ENCODE measurements at places on chromosomes 13 and 19.

DNA sequence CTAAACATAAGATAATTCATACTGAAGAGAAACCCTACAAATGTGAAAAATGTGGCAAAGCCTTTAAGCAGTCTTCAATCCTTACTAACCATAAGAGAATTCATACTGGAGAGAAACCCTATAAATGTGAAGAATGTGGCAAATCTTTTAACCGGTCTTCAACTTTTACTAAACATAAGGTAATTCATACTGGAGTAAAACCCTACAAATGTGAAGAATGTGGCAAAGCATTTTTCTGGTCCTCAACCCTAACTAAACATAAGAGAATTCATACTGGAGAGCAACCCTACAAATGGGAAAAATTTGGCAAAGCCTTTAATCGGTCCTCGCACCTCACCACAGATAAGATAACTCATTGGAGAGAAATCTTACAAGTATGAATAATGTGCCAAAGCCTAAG, 40.6 kb downstream of the ZNF254 start:
- no peak for DNase-seq

DNA sequence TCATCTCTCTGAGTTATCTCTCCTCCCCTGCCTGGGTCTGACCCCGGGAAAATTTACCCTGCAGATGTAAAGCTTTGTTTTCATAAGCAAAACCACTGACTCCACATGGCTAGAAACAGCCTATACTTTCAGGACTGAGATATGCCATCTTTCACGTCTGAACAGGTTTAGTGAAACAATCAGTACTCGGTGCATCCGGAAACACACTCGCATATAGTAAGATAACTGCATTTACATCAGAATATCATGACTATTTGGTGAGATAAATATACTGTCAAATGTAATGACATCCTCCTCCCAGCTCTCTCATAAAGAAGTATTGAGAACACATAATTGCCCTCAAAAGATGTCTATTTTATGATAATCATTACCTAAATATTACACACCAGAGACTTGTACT, 172.8 kb downstream of the EFNB2 start:
- no peak for DNase-seq

GRCh38 chr13:72164811-72165210, 297.8 kb upstream of the DACH1 start:
- DNase-seq, result no peak

- DNase-seq, result peak; percentile 90
These were observed 38.2 kb downstream of the TMTC4 start for GRCh38 chr13:100636441-100636840.

- DNase-seq, result no peak
These were observed 4.9 kb downstream of the SIAH3 start for GRCh38 chr13:45846681-45847080.

DNA sequence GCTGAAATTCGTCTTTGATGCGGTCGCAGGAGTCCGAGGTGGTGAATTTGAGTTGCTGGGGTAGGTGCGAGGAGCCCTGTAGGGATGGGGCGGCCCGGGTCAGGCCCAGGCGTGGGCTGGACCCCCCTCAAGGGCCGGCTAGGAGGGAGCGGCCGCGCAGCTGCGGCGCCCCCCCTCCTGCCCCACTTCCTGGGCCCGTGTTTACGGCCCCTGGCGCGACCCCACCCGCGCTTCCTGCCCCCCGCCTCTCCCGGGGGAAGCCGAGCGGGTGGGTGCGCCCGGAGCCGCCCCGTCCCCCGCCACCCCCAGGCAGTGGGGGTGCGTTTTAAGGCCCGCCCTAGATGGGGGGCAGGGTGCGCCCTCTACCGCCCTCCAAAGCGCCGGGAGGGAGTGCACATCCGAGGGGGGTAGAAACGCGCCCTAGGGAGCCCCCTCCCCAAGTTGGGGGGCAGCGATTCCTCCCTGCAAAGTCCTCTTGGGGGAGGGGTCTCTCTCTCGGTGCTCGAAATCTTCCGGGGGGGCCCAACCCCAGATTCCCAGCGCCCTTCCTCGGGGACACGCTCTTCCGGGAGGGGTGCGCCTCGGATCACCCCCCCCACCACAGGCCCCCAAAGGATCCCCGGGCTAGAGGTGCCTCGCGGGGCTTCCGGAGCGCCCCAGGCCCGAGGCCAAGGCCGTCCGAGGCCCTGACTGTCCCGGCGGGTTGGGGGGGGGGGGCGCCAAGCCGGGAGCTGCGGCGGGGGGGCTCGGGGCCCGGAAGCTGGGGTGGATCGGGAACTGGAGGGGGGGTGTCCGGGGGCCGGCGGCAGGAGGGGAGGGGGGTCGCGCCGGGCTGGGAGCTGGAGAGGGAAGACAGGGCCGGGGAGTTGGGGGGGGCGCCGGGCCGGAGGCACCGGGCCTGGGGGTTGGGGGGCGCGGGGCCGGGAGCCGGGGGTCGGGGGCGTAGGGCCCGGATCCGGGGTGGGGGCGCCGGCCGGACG, 823 bp downstream of the TLE5 start:
- peak; percentile 51 for DNase-seq

- no peak for DNase-seq
These were observed 30.7 kb downstream of the ZNF844 start for GRCh38 chr19:12095111-12095790.

DNA sequence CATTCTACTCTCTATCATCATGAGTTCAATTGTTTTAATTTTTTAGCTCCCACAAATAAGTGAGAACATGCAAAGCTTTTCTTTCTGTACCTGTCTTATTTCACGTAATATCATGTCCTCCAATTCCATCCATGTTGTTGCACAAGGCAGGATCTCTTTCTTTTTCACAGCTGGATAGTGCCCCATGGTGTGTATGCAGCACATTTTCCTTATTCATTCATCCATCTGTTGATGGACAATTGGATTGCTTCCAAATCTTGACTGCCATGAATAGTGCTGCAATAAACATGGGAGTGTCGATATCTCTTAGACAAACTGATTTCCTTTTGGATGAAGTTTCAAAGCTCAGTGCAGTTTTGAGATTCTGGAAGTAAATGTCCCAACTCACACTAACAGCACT, 326.9 kb downstream of the FGF9 start:
- no peak for DNase-seq

DNA sequence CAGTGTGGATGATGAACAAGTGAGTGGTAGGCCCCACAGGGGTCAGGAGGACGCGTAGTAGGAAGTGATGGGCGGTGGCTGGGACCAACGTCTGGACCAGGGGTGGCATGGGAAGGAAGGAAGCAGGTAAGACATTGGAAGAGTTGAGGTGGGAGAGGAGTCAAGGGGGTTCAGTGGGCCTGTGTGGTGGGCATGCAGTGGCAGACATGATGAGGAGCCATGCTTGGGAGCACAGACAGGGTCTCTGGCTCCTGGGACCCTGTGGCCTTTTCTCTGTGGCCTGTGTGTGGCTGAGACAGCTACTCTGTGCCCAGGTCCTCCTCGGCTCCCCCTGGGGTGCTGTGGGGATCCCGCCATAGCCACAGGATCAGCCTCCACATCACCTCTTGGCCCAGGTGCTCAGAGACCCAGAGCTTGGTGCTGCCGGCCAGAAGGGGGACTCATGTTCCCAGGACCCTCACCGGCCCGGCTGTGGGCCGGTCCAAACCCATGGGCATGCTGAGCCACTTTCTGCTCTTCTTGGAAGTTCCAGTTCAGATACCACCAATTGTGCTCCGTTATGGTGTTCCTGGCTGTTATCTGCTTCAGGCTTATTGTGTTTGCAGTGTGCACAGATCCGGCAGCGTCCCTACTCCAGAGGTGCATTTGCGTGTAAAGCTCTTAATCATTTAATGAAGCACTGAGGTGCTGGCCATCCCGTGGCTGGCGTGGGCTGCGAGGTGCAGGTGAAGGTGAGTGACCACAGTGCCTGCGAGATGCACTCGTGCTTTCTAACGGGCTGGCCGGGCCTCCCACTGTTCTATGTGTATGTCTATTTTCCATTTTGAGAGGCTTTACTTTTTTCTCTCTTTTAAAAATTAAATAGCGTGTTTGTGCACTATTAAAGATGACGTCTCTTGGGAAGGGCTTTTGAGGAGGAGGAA, 147.9 kb downstream of the TEX29 start:
- no peak for DNase-seq

DNA sequence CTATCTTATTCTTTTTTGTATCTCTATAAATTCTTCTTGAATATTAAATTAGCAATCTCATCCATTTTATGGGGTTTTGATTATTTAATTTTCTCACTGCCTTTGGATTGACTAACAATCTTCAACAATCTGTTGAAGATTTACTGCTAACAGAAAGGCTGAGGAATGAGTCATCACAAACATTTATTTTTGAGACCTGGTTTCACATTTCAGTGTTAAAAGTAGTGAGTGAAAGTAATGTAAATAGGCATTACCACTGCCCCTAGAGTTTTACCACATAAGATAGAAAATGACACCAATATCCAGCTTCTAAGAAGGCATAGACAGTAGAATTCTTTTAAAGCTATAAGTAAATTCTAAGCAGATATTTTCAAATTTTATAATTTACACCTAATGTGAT, 472.8 kb downstream of the OLFM4 start:
- DNase-seq, result no peak

DNA sequence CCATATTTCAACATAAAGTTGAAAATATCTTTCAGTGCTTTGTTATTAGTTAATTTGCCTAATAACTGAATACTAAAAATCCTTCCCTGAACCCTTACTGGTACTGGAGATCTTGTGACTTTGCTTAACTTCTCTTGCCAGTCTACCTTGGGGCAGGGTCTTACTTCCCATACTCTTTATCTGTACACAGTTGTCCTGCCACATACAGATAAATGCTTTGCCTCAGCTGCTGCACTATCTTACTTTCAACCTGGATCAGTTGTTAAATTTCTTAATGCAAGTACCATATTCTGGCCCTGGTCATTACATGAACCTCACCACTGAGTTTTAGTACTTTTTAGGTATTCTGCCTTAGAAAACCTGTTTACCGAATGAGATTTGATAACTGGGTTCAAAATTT, 107.6 kb downstream of the PIBF1 start:
- DNase-seq, result no peak

- no peak for DNase-seq
These were observed 9.8 kb upstream of the SIAH3 start for GRCh38 chr13:45861322-45861721.

- no peak for DNase-seq
These were observed 501.5 kb downstream of the SUCLA2 start for GRCh38 chr13:47499358-47500150.

DNA sequence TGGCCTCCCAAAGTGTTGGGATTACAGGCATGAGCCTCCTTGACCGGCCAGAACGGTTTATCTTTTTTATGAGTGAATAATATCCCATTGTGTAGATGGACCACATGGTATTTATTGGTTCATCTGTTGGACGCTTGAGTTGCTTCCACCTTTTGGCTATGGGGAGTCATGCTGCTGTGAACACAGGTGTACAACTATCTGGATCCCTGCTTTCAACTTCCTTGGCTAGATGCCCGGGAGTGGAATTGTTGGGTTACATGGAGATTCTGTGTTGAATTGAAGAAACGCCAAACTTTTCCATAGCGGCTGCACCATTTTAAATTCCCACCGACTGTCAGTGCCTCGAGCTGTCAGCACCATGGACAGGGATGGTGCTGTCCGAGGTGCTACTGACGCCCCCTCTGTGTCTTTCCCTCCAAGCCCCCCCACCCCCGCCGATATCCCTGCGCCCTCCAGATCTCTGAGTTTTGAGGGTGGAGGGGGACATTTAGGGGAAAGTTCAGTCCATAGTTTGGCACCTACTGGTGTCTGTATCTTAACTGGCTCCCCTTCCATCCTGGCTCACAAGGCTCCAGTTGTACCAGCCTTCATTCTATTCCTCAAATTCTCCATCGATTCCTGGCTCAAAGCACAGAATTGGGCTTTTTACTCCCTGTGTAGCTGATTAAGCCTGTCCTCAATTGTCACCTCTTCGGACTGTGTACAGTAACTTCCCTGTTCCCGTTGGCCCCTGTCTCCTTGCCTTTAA, 27.3 kb downstream of the PNPLA6 start:
- DNase-seq, result no peak

DNA sequence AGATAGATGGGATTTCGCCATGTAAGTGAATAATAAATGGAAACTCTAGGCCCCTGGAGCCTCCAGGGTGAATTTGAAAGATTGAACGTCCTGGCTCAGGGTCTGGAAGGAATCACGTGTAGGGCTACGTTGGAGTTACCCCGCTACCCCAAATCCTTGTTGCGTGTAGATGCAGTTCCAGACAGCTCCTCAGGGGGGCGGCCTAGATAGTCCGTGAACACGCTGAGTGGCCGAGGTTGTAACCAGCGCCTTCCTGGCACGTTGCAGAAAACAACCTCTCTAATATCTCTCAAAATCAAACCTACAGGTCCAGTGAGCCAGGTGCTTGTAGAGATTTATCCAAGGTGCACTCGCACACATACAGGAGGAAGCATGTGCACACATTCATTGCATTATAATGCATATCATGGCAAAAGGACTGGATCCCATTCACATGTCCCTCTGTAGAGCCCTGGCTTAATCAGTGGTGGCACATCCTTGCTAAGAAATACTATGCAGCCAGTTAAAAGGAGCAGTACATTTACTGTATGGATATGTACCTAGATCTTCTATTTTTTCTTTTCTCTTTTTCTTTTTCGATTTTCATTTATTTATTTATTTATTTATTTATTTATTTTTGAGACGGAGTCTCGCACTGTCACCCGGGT, 2.5 kb upstream of the KEAP1 start:
- peak; percentile 71 for DNase-seq

GRCh38 chr19:18326772-18327171, 3.9 kb upstream of the LSM4 start:
- no peak for DNase-seq

GRCh38 chr19:20186174-20186573, 19.2 kb downstream of the ZNF486 start:
- no peak for DNase-seq

DNA sequence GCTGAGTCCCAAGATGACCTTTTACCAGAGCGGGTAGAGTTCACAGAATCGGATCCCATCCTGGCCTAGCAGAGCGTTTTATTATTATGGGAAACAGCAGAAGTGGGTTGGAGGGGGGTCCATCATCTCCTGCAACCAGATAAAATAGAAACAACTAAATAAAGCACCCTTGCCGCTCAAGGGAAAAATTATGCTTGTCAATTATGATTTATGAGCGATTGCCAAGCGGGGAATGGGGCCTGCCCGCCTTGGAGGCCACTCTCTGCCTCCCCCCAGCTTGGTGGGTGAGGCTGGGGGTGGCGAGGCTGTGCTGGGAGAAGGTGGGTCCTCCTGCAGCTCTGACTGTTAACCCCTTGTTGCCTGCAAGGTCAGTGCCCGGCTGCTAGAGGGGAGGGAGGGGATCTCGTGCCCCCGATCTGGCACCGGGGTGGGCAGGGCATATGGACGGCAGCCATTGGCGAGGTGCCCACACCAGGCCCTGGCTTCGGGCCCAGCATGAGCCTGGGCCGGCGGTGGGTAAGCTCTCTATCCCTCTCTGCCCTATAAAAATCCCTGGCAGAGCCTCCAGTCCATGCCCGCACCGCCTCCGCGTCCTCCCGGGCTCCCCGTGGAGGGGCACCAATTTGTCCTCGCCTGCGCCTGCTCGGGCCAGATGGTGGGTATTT, 129.1 kb downstream of the URI1 start:
- no peak for DNase-seq

- DNase-seq, result no peak
These were observed 4.6 kb downstream of the COL4A2 start for GRCh38 chr13:110311443-110312338.

- no peak for DNase-seq
These were observed 35.8 kb upstream of the MEDAG start for GRCh38 chr13:30870049-30870884.

- no peak for DNase-seq
These were observed 196.9 kb downstream of the ZIC5 start for GRCh38 chr13:99774644-99775043.

GRCh38 chr19:1232652-1233072, 5.1 kb downstream of the CBARP start:
- no peak for DNase-seq
